ENCODE measurements at places on chromosomes 5 and 9.
A peak's percentile ranks its signal among the peaks of the same experiment; 100 is the strongest.

- DNase-seq, result no peak
These were observed 39.2 kb upstream of the PDE8B start for GRCh38 chr5:77171141-77171910.

DNA sequence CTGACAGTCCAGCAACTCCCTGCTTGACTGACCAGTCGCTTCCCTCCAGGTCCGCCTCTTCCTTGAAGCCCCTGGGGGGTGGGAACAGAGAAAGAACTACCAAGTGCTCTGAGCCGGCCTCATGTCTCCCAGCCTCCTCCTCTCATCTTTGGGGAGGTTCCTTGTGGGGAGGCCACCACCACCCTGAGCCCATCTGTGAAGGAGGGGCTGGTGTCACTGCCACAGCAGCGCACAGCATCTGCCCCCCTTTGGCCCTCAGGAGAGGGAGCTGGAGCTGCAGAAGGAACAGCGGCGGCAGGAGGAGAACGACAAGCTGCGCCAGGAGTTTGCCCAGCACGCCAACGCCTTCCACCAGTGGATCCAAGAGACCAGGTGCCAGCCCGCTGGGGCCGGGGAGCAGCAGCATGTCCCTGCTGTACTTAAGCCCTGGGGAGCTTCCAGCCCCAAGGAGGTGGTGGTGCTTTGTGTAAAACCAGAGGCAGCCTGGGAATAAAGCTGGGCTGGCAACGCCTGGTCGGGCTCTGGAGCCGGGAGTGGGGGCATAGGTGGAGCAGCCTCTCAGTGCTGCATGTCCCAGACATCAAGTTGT lies 29.4 kb downstream of the DYNC2I2 start:
- no peak for DNase-seq

DNA sequence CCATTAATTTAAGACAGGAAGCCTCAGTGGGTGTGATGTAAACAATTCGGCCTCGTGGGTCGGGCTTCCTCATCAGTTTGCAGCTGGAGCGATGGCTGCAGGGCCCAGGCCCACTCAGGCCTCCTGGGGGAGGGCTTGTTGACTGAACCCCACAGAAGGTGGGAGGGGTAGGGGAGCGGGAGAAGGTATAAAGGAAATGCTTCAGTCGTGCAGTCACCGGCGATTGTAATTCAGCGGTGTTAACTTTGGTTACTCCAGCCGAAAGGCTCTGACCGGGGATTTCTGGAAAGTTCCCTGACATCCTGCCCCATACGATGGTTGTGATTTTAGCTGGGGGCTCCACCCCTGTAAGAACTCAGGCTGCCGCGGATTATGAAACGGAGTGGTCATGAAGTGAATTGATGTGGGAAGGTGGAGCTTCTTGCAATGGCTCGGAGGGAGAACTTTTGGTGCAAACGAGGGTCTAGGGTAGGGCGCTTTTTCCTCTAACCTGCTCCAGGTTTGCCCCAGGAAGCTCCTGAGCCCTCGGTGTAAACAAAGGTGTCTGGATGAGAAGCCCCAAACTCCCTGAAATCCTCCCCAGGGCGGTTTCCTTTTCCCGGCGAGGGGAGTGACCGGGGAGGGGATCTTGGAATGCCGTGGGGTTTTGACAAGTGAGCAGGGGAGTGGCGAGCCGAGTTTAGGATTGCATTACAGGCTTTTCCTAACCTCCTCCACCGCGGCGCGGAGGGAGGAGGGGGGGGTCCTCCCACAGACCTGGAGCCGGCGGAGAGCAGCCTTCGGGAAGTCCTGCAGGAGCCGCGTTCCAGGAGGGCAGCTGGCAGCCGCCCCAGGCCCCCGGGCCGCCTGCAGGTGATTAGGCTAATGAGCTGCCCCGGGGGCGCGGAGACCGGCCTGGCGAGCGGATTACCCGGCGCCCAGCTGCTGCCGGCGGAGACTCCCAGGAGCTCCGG lies 215.5 kb downstream of the PDZD2 start:
- no peak for DNase-seq

DNA sequence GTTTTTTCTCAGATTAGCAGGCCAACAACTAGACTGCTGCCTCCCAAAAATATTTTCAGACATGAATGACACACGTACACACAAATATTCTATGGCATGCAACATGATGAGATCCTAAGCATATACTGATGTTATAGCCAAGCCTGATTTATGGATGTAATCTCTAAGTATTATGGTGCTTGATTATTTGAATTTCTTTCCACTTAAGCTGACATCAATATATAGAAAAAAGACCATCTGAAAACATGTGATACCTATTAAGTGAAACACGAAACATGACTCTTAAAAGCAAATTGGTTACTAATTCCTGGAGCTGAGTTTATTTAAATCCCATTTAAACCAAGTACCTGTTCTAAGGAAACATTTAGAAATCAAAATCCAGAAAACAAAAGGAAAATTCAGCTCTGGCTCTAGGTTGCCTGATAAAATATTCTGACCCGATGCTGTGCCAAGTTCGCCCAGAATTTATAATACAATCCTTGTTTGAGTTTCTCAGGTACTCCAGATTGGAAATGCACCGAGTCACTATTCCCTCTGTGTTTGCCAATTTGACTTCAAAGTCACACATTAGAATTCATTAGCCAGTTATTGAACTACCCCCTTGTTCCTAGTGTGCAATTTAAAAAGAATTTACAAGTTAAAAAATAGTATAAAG lies 548.6 kb downstream of the CSNK1G3 start:
- DNase-seq, result no peak

DNA sequence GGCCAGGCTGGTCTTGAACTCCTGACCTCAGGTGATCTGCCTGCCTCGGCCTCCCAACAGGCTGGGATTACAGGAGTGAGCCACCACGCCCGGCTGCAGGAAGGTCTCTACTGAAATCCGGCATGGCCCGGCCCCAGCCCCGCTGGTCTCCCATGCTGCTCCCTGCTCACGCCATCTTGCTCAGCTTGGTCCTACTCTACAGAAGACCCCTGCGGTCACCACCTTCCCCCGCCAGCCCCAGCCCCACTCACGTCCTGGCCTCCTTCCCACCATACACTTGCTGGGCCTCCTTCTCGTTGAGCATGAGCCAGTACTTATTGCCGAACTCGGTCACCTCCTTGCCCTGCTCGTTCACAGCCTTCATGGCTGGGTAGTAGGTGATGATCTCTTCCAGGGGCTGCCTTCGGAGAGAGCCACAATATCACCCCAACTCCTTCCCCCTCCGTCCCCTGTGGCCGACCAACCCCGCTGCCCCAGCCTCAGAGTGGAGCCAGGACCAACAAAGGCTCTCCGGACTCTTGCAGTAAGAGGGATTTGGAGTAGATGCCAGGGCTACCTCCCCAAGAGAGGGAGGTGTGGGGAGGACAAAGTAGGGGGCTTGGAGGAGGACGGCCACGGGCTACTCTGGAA lies 4.0 kb downstream of the PTGES2 start:
- DNase-seq, result no peak

DNA sequence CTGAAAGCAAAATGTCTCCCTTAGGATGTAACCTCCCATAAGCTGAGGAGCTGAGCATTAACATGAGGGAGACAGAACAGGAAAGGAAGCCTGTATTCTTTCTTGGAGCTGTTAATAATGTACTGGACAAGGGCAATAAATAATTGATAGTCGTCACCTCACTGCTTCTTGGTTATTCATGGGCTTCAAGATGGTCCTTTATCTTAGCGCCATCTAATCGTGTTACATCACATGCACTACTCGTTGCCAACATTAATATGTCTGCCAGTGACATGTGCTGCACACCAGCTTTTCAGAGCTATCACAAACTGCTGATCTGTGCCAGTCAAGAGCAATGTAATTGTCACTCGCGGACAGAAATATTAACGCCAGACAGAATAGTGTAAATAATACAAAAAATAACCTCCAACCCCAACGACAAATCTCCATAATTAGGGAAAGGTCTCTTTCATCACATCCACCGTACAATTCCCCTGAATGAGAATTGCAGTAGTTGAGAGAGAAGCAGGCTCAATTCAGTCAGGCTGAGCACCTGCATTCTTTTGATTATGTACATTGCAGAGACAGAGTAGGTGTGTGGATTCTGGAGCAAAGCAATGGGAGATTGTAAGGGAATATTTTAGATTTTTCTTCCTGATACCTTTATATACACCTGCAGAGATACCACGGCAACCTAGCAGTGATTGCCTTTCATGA lies 267.1 kb downstream of the SPATA31D1 start:
- no peak for DNase-seq

GRCh38 chr5:126543660-126544059 lies 51.4 kb downstream of the ALDH7A1 start:
- DNase-seq, result no peak

GRCh38 chr9:130583271-130583670 lies 3.9 kb downstream of the FUBP3 start:
- DNase-seq, result no peak

- no peak for DNase-seq
These were observed 199.3 kb downstream of the SEC61B start for GRCh38 chr9:99421369-99421768.

- no peak for DNase-seq
These were observed 29.2 kb upstream of the HMHB1 start for GRCh38 chr5:143782588-143783386.

DNA sequence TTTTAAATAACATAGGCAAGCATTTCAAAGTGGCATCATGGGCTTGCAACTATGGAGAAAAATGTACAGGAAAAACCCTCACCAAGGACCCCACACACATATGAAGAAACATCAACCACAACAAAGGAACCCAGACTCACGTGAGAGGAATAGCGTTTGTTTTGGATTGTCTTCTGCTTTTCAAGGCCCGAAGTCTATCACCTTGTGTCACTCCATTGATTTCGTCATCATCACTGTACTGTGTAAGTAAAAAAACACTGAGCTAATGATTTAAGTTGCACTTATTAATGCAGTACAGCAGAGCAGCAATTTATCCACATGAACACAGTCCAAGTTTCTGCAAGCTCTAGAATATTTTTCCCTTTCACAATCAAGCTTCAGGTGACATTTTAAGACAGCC lies 72.4 kb downstream of the HABP4 start:
- no peak for DNase-seq

DNA sequence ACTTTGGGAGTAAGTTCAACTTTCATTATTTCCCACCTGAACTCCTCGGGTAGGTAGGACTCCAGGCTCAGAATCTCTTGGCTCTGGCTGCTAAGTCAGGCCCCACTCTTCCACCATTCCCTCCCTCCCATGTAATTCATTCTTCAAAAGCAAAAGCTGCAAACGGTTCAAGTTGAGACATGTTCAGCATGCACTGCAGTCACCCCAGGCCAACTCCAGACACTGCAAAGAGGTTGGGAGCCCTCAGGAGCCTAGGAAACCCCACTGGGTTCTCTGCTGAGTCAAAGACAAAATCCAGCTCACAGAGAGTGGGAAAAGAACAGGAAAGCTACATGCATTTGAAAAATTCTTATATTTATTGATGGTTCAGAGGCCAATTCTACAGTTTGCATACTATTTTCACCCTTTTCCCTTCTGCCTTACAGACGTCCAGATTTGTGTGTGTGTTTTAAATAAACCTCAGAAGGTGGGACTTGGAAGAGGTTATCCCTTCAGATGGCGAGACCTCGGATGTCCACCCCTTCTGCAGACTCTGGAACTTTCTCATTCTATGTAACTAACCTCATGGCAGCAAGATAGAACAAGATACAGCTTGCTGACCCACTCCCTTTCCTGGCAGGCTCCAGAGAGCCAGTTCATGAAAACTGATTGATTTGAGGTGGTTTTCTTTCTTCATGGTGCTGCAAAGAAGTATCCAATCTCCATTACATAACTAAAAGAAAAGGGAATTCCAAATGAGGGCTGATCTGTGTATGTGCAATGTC lies 65.7 kb upstream of the EQTN start:
- DNase-seq, result no peak

DNA sequence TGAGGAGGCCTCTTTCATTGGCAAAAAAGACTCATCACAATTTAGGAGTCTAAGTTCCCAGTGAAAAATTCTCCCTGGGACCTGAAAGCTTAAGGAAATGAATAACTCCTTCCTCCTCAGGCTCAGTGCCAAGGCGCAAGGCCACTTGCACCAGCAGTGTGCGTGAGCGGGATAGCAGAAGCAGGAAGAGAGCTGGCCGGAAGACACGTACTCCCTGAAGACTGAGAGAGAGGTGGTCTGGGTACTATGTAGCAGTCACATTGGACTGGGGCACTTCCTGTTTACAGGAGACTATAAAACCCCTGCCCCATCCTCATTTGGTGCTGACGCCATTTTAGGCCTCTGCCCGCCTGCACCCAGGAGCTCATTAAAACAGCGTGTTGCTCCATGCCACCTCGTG lies 66.3 kb upstream of the IL33 start:
- DNase-seq, result no peak

DNA sequence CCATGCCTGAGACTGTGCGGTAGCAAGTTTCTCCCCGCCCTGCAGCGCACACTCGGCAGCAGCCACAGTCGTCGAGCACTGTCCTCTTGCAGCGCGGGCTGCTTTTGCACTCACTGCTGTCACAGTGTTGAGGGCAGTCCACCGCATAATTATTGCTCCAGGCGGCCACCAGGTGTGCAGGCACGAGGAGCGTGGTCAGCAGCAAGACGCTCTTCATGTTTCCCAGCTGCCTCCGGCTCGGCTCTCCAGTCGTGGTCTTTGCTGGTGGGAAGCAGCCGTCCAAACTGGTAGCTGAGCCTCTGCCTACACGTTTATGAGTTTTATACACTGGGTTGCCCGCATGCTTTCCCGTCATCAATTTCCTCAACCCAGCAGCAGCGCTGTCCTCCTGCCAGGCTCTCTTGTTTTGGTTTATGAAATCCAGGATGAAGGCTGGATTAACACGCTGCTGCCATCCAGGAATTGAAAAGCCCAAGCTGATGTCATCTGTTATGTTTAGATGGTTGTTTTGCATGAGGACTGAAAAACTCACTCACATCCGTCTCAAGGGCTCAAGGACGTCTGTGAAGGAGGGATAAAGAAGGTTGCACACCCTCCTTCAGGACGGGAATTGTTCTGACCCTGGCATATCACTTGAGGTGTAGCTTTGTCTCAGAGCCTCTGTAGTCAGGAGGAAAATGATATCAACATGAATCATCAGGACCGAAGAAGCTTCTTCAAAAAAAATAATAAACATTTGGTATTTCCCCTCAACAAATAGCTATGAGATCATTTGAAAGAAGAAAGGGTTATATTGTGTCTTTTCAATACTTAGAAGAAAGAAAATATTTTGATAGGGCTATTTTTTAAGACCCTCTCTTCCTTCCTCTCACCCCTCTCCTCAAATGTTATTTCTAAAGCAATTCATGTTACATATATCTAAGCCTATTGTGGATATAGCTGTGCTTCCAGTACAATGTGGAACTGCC lies at the start of gene ESM1:
Gene ESM1 (minus strand): TSS at position 293 of the 968 bp plus-strand sequence. CDS start 76 bp downstream, at position 217.
- DNase-seq, result no peak

- DNase-seq, result no peak
These were observed 707 bp upstream of the ZFYVE16 start for GRCh38 chr5:80406980-80407734.

- DNase-seq, result peak; percentile 58
These were observed 612 bp upstream of the BBLN start for GRCh38 chr9:128159522-128159783.

Measured in GM13977 (cell line).